Left renal cortex interstitium (tissue), 4 donors: ENCODE measurements at places on chromosomes 4 and X. TPM values are rescaled to one million over a fixed set of nuclear protein-coding genes. Genes with fewer than 3 reads are reported as not detected.

C1GALT1C1 gene
- 28.6 TPM for polyA plus RNA-seq

CSAG1 gene
- not detected for polyA plus RNA-seq

TREX2 gene
- polyA plus RNA-seq, result 0.49 TPM

CD40LG gene
- polyA plus RNA-seq, result 0.09 TPM

FGA gene
- 39.6 TPM for polyA plus RNA-seq

ETDA gene
- polyA plus RNA-seq, result not detected

FAM53A gene
- polyA plus RNA-seq, result 2.1 TPM

ESX1 gene
- not detected for polyA plus RNA-seq

BRS3 gene
- not detected for polyA plus RNA-seq

- no peak for DNase-seq
These were observed 29.1 kb downstream of the SPARCL1 start for GRCh38 chr4:87500092-87500462.

- no peak for DNase-seq
These were observed 46.6 kb downstream of the CD40LG start for GRCh38 chrX:136694431-136695087.

GRCh38 chrX:54926978-54927377, 6.4 kb downstream of the TRO start:
- DNase-seq, result no peak

DNA sequence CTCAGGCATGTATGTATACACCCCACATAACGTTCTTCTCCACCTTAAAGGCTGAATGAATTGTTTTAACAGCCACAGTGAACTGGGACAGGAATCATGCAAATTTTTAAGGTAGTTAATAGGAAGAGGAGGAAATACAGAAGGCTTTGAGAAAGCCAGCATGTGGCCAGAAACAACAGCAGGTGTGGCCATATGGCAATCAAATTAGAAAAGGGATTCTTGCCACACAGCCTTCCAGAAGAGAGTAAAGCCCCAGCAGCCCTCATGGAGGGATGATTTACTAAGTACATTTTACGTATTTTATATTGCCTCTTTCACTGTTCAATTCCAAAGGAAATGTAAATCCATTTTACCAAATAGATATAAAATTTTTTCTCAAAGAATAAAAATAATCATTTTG, 792.2 kb downstream of the ADGRL3 start:
- DNase-seq, result no peak

DNA sequence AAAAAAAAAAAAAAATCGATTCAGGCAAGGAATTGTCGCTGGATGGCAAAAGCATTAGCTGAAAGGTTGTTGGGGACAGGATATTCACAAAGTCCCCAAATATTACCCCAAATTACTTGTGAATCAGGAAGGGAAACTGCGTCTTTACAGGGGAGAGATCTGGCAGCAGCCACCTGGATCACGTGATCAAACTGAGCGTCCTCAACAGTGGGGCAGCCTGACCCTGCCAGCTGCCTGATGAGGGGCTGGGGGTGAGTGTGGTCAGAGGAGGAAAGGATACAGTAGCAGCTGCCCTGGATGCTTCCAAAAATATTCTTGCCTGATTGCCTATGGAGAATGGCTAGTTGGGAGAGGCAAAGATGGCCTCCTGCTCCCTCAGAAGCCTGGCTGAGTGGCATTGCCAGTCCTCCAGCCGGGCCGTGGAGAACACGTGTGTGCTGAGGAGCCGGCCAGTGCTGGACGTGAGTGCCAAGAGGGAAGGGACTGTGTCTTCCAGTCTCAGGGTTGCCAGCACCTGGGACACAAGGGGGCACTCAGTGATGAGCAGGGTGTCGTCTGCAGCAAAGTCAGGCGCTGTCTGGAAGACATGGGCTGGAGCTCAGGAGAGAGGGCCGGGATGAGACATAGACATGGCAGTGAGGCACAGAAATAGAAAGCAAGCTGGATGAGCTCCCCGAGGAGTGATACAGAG, 3.0 kb upstream of the LAGE3 start:
- no peak for DNase-seq

- no peak for DNase-seq
These were observed 68.0 kb downstream of the ATOH1 start for GRCh38 chr4:93896516-93896915.

DNA sequence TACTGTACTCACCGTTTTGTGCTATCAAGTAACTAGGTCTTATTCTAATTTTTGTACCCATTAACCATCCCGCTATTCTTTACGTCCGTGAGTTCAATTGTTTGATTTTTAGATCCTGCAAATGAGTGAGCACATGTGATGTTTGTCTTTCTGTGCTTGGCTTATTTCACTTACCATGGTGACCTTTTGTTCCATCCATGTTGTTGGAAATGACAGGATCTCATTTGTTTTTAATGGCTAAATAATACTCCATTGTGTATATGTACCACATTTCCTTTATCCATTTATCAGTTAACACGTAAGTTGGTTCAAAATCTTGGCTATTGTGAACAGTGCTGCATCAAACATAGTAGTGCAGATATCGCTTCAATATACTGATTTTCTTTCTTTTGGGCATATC, 48.3 kb downstream of the USP9X start:
- no peak for DNase-seq

DNA sequence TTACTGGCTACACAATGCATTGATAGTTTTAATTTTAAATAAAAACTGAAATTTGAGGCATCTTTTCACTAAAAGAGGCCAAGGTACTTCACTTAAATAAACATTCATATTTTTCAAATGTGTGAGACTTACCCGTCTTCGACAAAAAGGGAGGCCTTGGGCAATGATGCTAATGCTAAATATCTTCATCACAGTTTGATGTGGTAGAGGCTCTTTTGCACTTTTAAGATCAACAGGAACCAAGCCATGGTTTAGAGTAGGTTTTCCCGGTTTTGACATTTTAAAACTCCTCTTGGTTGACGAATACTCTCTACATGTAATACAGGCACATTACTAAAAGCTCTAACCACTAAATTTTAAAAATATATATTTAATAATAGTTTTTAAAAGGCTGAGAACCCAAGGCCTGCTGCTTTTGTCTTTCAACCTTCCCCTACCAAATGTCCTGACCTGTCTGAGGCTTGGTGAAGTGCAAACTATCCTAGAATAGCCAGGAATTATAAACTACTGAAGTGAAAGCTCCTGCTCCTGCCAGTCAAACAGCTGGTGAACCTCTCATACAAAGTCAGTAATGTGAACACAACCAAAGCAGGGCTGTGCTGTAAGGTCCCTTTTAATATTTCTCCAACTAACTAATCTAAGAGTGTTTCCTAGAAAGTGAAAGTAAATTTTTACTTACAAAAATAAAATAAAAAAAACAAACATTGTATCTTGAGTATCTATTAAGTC, 153.7 kb downstream of the FBXW7 start:
- no peak for DNase-seq

- DNase-seq, result no peak
These were observed 57.1 kb downstream of the NIPAL1 start for GRCh38 chr4:48073567-48074103.

- no peak for DNase-seq
These were observed 567.4 kb upstream of the CPEB2 start for GRCh38 chr4:14434916-14435315.

DNA sequence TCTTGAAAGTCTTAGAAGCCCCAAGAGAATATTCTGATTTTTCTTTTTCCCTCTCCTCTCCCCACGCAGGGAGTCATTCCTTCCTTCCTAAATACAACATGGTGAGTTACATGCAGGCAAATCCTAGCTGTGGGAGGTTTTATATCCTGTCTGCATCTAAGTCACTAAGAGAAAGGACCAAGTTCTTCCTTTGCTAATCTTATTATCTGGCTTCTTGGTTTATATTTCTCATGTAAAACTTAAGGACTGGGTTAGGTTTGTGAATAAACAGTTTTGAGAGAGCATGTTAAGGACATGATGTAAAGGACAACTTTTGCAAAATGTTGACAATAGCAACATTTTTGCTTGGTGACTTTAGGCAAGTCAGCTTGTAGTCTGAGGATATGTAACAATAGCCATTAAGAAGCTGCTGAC, 5.1 kb upstream of the CXCL9 start:
- DNase-seq, result no peak

- DNase-seq, result no peak
These were observed 90.0 kb upstream of the AFAP1 start for GRCh38 chr4:8029689-8030088.

GRCh38 chr4:17664755-17665154, 50.3 kb downstream of the MED28 start:
- DNase-seq, result no peak

GRCh38 chr4:38665551-38666411, 1.8 kb downstream of the KLF3 start:
- no peak for DNase-seq

DNA sequence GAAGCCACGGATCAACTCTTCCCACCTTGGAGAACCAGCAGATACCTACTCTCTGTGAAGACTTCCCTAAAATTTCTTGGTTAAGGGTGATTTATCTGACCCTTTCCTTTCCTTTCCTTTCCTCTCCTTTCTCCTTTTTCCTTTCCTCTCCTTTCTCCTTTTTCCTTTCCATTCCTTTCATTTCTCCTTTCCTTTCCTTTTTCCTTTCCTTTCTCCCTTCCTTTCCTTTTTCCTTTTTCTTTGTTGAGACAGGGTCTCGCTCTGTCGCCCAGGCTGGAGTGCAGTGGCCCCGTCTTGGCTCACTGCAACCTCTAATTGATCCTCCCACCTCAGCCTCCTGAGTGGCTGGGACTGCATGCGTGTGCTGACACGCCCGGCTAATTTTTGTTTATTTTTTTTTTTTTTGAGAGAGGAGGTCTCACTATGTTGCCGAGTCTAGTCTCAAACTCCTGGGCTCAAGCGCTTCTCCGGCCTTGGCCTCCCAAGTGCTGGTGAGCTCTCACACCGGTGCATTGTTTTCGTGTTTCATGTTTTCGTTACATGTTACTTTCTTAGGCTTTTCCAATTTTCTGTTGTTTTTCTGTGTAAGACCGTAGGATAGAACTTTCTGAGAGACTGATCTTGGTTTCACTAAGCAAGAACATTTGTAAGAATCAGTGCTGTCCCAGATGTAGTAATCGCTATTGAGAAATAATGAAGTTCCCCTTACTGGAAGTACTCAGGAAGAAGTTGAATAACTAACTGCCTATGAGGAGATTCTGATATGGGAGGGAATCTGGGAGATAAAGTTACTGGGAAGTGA, 2.0 kb downstream of the TMEM165 start:
- no peak for DNase-seq

- DNase-seq, result no peak
These were observed 250.8 kb downstream of the ARHGAP24 start for GRCh38 chr4:85725721-85726170.

GRCh38 chr4:95439071-95439470, 109.7 kb downstream of the UNC5C start:
- DNase-seq, result peak; percentile 28

GRCh38 chrX:31423609-31424189, 351.9 kb upstream of the FTHL17 start:
- DNase-seq, result no peak

GRCh38 chrX:45230410-45230809, 29.7 kb upstream of the DIPK2B start:
- DNase-seq, result no peak

DNA sequence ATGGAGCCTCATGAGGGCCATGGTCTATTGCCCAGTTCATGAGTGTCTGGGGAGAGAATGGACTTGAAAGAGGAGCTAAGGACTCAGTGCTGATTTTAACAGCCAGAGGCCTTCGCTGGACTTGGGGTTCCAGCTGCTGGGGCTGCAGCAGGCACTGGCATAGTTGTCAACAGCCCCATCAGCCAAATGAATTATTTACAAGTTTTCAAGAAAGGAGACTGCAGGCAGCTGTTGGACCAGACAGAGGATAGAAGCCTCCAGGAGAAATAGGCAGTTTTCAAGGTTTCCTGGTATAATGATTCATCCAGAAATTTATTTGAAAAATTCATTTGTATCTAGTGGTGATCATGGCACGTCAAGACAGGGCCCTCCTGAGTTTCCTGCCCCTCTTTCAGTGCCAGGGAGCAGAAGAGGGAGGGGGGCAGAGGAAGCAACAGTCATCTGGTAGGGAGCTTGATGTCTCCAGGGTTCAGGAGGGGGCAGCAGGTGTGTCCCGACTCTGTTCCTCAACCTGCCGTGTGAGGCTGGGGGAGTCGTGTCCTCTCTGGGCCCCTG, 63.1 kb upstream of the GPR78 start:
- DNase-seq, result no peak

DNA sequence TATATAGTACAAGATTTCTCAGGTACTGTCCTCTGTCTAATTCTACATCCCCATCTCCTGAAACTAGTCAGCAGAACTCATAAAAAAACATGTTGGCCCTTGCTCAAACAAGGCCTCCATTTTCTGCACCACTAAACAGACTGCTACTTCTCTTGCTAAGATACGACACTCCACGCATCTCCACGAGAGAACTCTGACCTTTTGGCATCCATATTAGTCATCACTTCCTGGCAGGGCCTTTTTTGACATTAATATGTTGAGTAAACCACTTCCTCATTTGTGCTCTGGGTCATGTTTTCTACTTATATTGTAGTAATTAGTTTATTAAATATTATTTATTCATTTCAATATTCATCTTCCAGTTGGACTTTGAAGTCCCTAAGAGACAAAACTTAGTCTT, 65.6 kb downstream of the DCAF8L1 start:
- DNase-seq, result no peak

DNA sequence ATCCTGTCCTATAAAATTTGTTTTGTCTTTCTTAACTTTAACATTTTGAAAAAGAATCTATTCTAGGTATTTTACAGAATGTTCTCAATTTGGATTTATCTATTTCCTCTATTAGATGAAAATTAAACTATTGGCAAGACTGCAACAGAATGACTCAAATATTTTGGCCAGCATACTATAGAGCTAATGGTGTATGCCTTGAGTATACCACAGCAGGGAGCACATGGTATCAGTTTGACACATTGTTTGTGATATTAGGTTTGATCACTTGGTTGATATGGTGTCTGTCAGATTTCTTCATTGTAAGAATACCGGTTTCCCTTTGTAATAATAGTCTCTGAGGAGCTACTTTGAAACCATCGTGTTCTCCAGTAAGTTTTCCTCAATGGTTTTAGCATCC, 87.8 kb upstream of the NPNT start:
- DNase-seq, result no peak

GRCh38 chr4:185039508-185040273, 21.4 kb downstream of the HELT start:
- no peak for DNase-seq

DNA sequence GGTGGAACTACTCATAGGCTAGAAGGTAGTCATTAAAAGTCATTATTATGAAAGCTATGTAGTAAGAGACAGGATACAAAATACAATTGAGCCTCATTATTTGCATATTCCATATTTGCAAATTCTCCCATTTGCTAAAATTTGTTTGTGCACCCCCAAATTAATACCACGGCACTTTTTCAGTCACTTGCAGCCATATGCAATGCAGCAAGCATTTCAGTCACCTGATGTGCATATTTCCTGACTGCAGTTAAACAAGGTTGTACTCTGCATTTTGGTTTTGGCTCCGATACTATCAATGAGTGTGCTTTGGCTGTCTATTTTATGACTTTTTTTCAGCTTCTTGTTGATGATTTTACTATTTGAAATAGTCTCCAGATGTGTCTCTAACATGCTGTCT, 62.9 kb downstream of the ZNF330 start:
- DNase-seq, result no peak

DNA sequence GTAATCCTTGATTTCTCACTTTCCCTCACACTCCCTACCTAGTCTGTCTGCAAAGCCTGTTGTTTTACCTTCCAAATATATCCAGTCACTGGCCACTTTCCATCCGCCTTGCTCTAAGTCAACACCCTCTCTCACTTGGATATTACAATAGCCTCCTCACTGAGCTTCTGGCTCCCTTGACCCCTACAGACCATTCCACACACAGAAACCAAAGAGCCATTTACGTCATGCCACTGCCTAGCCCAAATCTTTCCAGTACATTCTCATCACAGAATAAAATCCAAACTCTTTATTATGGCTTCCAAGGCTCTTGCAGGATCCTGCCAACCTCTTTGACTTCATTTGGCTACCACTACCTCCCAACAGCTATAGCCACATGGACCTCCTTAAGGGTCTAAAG, 25.7 kb upstream of the ARHGEF9 start:
- DNase-seq, result no peak
